ENCODE measurements at places on chromosomes 13 and 19.
A peak's percentile ranks its signal among the peaks of the same experiment; 100 is the strongest.

DNA sequence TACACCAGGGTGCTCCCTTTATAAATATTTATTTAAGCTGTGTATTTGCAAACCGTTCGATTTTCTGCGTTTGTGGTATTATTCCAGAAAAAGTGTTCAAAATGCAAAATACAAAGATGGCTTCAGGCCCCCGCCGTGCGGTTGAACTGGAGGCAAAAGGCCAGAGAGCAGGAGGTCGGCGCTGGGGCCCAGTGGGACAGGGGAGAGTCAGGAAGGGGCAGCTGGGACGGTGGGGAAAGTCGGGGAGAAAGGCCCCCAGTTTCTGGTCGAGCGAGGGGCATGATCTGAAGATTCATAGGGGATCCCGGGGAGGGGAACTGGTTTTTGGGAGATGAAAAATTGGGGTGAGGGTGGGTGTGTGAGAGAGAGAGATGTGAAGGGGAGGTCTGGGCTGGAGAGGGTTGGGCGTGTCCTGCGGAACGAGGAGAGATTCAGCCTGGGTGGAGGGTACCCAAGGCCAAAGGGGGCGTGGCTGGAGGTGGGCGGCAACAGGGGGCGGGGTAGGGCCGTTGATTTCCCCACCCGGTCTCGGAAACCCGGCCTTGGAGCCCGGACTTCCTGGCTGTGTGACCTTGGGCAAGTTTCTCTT lies 678 bp downstream of the ISOC2 start:
- no peak for DNase-seq

DNA sequence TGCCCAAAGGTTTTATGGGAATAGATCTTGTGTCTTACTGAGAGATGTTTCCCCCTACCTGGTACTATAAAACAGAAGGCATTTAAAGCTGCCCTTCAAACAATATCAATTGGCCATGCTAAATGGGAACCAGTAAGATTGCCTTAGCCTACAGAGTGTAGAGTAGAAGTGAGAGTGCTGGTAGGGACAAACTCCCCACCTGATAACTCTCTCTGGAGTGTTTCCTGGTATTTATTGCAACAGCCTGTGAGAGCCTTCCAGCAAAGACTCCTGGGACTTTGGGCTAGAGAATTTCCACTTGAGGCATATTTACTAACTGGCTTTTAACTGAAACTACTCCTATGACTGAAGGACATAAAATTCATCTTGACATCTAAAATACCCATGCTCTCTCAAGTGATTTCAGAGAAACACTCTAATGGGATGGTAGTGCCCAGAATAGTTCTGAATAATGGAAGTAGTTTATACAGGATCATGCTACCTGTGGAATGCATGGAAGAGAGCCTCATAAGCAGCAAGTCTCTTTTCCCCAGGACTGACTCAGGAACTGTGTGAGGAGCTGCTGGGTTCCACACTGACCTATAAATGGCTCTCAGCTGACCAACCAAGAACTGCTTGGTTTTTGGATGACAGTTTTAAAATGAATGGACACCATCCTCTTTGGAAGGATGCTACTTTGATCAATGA lies 132.7 kb upstream of the SLITRK5 start:
- no peak for DNase-seq

DNA sequence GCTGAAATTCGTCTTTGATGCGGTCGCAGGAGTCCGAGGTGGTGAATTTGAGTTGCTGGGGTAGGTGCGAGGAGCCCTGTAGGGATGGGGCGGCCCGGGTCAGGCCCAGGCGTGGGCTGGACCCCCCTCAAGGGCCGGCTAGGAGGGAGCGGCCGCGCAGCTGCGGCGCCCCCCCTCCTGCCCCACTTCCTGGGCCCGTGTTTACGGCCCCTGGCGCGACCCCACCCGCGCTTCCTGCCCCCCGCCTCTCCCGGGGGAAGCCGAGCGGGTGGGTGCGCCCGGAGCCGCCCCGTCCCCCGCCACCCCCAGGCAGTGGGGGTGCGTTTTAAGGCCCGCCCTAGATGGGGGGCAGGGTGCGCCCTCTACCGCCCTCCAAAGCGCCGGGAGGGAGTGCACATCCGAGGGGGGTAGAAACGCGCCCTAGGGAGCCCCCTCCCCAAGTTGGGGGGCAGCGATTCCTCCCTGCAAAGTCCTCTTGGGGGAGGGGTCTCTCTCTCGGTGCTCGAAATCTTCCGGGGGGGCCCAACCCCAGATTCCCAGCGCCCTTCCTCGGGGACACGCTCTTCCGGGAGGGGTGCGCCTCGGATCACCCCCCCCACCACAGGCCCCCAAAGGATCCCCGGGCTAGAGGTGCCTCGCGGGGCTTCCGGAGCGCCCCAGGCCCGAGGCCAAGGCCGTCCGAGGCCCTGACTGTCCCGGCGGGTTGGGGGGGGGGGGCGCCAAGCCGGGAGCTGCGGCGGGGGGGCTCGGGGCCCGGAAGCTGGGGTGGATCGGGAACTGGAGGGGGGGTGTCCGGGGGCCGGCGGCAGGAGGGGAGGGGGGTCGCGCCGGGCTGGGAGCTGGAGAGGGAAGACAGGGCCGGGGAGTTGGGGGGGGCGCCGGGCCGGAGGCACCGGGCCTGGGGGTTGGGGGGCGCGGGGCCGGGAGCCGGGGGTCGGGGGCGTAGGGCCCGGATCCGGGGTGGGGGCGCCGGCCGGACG lies 823 bp downstream of the TLE5 start:
- DNase-seq = peak; percentile 80

GRCh38 chr19:55220525-55220924 lies 8.0 kb downstream of the TMEM86B start:
- no peak for DNase-seq

- DNase-seq = no peak
These were observed 118.4 kb downstream of the GPC6 start for GRCh38 chr13:93345024-93345423.

- no peak for DNase-seq
These were observed 80.7 kb upstream of the WASF3 start for GRCh38 chr13:26476782-26477142.

Measured in CD4-positive, alpha-beta T cell treated with Interleukin-2 at 100 ng/mL for 4 hours (primary cell).